T-cell (primary cell): ENCODE measurements at places on chromosomes 7 and 10.

- peak; percentile 83 for DNase-seq
These were observed 32.2 kb downstream of the FOXL3 start for GRCh38 chr7:322111-322671.

DNA sequence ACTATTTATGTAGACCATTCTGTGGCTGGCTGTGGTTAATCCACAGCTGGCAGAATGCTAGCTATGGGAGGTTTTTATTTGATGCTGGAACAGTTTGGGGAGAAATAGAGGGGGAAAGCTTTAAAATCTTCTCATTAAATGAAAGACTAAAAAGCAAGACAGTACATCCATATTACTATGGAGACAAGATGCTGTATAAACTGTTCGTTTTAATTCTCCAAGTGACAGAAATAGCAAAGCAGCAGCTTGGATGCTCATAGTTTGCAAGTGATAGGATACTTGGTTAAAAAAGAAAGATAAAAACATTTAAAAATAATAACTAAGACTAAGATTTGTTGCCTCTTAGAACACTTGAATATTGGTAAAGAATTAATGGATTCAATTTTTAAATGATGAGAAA is 304.9 kb upstream of the KAT6B start:
- no peak for DNase-seq

GRCh38 chr10:48651839-48652238 is 32.8 kb upstream of the WDFY4 start:
- DNase-seq = no peak

DNA sequence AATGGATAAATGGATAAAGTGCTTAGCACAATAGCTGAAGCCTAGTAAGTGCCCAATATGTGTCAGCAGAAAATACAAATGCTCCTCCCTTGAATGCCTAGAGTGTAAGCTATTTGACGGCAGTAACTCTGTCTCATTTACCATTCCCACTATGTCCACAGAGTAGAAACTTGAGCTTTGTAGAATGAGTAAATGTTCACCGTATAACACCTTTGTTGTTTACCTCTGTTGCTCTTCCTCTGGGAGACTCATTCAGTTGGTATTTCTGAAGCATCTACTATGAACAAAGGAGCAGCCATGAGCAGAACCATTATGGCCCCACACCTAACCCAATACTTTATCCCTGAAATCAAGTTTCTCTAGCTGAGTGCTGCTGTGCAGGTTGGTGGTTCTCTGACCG is 8.4 kb upstream of the SLC16A12 start:
- DNase-seq = no peak

- DNase-seq = no peak
These were observed 79.6 kb upstream of the RET start for GRCh38 chr10:42997151-42997848.

GRCh38 chr10:117412469-117413010 is 37.3 kb upstream of the PDZD8 start:
- no peak for DNase-seq
